ENCODE measurements at places on chromosomes 7 and 10.

GRCh38 chr10:84296091-84296981, 32.1 kb upstream of the CCSER2 start:
- DNase-seq: no peak

GRCh38 chr10:122962405-122962804, 8.4 kb upstream of the C10orf88 start:
- no peak for DNase-seq

GRCh38 chr7:116999311-116999710, 46.0 kb downstream of the ST7 start:
- no peak for DNase-seq

- DNase-seq: no peak
Observed at GRCh38 chr10:50595785-50596184, 28.0 kb downstream of the SGMS1 start.

- DNase-seq: no peak
Observed at GRCh38 chr10:104103956-104104355, 18.0 kb upstream of the SFR1 start.

DNA sequence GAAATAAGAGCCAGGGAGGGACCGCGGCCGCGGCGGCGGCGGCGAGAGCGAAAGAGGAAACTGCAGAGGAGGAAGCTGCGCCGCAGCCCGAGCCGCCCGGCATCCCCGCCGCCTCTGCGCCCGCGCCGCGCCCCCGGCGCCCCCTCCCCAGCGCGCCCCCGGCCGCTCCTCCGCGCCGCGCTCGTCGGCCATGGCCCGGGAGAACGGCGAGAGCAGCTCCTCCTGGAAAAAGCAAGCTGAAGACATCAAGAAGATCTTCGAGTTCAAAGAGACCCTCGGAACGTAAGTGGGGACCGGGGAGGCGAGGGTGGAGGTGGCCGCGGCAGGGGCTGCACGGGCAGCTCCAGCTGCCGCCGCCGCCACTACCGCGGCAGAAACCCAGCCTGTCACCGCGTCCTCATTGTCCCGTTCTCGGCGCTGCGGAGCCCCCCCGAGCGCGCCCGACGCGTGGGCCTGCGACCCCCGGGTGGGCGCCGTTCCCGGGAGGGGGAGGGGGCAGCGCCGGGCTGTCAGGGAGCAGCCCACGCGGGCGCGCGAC, 351 bp downstream of the CAMK1D start:
- DNase-seq: no peak

Measured in activated CD4-positive, alpha-beta T cell treated with anti-CD3 and anti-CD28 coated beads, Interleukin-2, amount 50 U/mL, for 1 hour (primary cell).